ENCODE measurements at places on chromosomes 3 and 15. TPM values are rescaled to one million over a fixed set of nuclear protein-coding genes. Genes with fewer than 3 reads are reported as not detected.

The SERPINI2 gene
- total RNA-seq: 0.19 TPM

The HIGD2B gene
- 0.09 TPM for total RNA-seq

DNA sequence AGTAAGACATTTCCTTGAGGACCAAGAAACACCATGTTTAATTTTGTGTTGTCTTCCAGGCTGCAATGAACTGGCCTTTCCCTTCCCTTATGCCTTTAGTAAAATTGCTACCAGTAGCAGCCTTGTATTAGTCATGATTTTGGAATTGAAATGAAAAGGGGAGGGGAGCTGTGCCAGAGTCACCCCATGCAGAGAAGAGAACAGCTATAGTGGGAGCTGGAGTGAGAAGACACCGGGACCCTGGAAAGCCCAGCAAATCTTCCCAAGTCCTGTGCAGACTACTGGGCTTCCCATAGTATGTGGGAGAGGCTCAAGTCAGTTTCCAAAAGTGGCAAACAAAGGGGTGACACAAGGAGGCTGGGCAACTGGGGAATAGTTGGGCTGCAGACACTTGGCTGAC, 178.5 kb downstream of the NR1D2 start:
- H3K36me3 ChIP-seq: no peaks in the 10 kb centered on the region
- no peak for DNase-seq
- no peaks in the 10 kb centered on the region for H3K27me3 ChIP-seq
- H3K4me3 ChIP-seq: no peak overlapping the region
- H3K4me1 ChIP-seq: no peaks in the 10 kb centered on the region

The MED12L gene
- 1.7 TPM for total RNA-seq

The MKRN3 gene
- 2.3 TPM for total RNA-seq

The C3orf20 gene
- total RNA-seq: not detected

The NSMCE3 gene
- 9.5 TPM for total RNA-seq

The DET1 gene
- 4.1 TPM for total RNA-seq

GRCh38 chr3:117735481-117736101, 1026.0 kb downstream of the TUSC7 start:
- DNase-seq: no peak
- H3K27ac ChIP-seq: no peak overlapping the region
- no peaks in the 10 kb centered on the region for H3K4me1 ChIP-seq
- no peaks in the 10 kb centered on the region for H3K27me3 ChIP-seq
- H3K4me3 ChIP-seq: no peak overlapping the region
- no peaks in the 10 kb centered on the region for H3K36me3 ChIP-seq

DNA sequence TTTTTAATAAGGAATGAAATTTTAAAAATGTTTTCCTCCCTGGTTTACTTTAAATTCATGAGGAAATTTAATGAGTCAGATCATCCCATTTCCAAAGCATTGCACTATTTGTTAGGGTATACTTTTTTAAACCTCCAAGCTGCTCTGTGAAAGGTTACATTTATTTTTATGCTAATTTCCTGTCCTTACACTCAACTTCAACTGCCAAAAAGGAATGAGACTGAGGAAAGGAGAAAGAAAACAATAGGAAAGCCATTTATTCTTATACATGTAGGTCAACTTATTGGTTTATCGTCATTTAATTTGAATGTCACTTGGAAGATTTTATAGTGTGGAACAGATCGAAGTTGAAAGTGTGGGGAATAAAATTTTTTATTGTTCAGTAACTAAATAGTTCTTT, 104.1 kb downstream of the ALCAM start:
- H3K4me1 ChIP-seq: no peaks in the 10 kb centered on the region
- H3K27ac ChIP-seq: no peak overlapping the region
- H3K27me3 ChIP-seq: no peaks in the 10 kb centered on the region
- H3K4me3 ChIP-seq: no peak overlapping the region
- no peaks in the 10 kb centered on the region for H3K36me3 ChIP-seq
- no peak for DNase-seq

The PLAAT1 gene
- total RNA-seq: 1.3 TPM

GRCh38 chr3:96755519-96755918, 58.9 kb upstream of the EPHA6 start:
- no peaks in the 10 kb centered on the region for H3K36me3 ChIP-seq
- H3K4me1 ChIP-seq: no peaks in the 10 kb centered on the region
- no peak overlapping the region for H3K27ac ChIP-seq
- DNase-seq: no peak

GRCh38 chr15:60651101-60651500, 172.2 kb upstream of the ICE2 start:
- no peaks in the 10 kb centered on the region for H3K36me3 ChIP-seq
- peaks cover 31% of the 10 kb centered on the region for H3K4me1 ChIP-seq

GRCh38 chr3:65170390-65171042, 482.7 kb upstream of the ADAMTS9 start:
- no peaks in the 10 kb centered on the region for H3K27me3 ChIP-seq
- no peak overlapping the region for H3K27ac ChIP-seq
- H3K4me3 ChIP-seq: no peak overlapping the region
- no peak for DNase-seq
- no peaks in the 10 kb centered on the region for H3K36me3 ChIP-seq

GRCh38 chr15:82181371-82181770, 81.2 kb downstream of the EFL1 start:
- no peaks in the 10 kb centered on the region for H3K36me3 ChIP-seq
- DNase-seq: no peak
- H3K4me3 ChIP-seq: no peak overlapping the region
- H3K27ac ChIP-seq: no peak overlapping the region

Data from thymus (tissue), 14 donors.